Esophagus muscularis mucosa (tissue), 4 donors: ENCODE measurements at places on chromosomes 5 and 9. TPM values are rescaled to one million over a fixed set of nuclear protein-coding genes. Genes with fewer than 3 reads are reported as not detected.

Gene LIFR
- total RNA-seq: 85.0 TPM

Gene IFNA13
- total RNA-seq: not detected

Gene NSD1
- total RNA-seq: 47.9 TPM

Gene SLC36A2
- total RNA-seq: not detected

Gene GLDC
- not detected for total RNA-seq

Gene GOLM1
- 8.6 TPM for total RNA-seq

Gene FLT4
- 12.9 TPM for total RNA-seq

Gene GPR151
- total RNA-seq: not detected

Gene IGIP
- total RNA-seq: 28.2 TPM

Gene ICE1
- total RNA-seq: 31.6 TPM

Gene EGFL7
- total RNA-seq: 134 TPM

Gene PCDHGB7
- total RNA-seq: 14.2 TPM

Gene HRCT1
- total RNA-seq: 27.0 TPM

DNA sequence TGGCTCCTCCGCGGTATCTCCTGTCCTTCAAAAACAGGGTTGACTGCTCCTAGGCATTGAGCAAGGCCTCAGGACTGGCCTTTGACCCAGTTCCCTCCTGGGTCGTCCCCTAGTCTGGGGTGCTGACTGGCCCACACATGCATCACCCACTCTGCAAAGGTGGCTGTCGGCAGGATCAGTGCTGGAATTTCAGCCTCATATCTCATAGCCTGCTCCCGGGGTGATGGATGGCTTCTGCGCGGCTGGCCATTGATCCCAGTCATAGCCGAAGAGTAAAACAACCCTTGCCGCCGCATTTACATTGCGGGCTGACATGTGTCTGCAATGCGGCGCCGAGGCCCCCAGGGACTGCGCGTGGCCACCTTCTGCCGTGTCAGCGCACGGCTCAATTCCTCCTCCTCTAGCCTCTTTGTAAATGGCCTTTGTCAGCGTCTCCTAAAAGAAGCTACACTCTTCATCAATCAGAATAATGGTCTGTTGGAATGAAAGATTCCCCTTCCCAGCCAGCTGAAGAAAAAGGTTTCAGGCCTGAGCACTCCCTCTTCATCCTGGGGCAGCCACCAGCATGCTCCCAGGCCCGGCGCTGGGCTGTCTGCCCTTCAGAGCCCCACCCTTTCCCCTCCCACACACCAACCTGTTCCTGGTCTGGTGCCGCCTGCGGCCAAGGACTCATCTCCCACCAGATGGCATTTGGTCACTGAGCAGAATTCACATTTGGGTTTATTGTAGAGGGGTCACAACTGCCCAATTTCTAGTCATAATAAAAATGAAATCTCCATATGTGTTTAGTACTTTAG, 159.0 kb downstream of the PJA2 start:
- DNase-seq: peak; percentile 72

- DNase-seq: peak; percentile 47
Measured at GRCh38 chr5:154287136-154287535, 96.6 kb downstream of the GALNT10 start.

- no peak for DNase-seq
Measured at GRCh38 chr9:83665580-83666200, 42.1 kb downstream of the UBQLN1 start.

DNA sequence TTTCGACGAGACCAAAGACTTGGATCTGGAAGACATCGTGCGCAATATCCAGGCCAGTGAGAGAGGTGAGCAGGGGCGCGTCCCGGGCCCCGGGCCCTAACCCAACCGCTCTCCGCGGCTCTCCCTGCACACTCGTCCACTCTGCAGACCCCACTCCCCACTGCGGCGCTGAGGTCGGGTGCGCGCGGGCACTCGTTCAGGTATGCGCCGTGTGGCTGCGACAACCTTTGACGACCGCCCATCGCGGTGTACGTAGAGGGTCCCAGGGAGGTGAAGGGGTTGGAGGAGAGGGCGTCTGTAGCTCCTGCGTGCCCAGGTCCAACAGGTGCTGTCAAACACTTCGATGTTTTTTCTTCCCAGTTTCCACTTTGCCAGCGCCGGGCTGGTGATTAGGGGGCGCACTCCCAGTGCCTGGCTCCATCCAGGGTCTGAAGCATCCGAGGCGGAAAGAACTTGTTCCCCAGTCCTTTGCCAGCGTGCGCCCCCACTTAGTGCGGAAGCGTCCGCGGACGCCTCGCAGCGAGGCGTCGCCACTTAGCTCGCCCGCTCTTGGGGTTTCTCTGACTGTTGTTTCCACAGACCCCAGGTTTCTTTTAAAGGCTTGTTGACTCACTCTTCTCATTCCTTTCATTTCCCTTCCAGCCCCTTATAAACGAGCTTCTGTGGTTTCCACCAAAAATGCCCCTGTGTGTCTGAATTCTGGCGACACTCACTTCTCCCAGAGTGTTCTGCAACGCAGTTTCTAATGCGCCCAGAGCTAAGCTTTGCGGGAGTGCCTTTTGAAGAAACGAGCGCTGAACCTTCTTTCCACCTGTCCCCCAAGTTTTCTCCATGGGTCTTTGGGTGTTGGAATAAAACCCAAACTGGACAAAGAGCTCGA, 1.6 kb downstream of the NPR3 start:
- no peak for DNase-seq

DNA sequence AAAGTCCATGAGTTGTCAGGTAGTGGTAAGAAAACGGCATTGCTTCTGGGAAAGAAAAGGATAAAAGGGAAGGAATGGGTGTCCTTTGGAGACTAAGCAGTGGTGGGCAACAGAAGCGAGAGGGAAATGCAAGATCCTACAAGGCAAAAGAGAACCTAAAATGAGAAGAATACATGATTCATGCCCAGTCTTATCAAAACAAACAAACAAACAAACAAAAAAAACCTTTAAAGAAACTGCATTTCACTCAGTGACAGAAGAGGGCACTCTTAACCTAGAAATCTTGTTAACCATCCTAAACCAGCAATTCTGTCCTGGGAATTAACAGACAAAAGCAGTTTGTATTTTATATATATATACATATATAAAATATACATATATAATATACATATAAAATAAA, 88.5 kb downstream of the SUSD1 start:
- DNase-seq: no peak

DNA sequence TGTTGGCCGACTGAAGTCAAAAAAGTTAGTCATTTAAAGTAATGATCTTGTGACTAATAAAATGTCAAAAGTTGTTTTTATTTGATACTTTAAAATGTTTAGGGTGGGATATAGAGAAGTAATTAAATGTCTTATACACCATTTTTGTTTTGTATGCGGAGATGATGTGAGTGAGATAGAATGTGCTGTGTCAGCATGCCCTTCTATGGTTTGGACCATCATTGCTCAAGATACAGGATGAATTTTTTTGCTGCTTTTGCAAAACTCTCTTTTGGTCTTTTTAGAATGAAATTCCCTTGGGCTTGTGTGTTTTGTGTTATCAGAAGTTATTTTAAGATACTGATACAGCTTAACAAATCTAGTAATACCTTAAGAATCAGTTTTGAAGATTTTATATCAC, 12.5 kb downstream of the SRFBP1 start:
- no peak for DNase-seq

GRCh38 chr5:77463905-77464304, 28.2 kb downstream of the WDR41 start:
- DNase-seq: no peak

DNA sequence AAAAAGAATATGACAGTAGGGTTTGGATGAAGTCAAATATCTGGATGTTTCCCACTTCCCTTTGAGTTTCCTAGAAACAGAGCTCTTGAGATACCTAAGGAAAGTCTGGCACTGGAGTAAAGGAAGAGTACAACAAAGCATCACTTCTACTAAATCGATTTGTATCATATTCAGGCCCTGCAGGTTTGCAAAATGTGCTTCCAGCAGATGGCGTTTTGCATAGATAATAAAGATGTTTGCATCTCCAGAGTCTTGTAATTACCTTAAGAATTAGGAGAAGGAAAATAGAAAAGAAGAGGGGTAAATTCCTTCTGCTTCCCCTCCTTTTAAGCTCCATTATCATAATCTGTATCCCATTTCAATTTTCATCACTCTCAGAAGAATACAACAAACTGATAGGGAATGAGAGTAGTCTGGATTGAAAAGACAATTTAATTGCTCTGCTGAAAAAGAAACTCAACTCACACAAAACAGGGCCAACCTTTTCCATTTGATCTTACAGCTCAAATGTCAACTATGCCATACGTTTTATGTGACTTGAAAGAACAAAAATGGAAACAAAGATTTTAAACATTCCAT, 380.4 kb downstream of the PTPRD start:
- DNase-seq: no peak

DNA sequence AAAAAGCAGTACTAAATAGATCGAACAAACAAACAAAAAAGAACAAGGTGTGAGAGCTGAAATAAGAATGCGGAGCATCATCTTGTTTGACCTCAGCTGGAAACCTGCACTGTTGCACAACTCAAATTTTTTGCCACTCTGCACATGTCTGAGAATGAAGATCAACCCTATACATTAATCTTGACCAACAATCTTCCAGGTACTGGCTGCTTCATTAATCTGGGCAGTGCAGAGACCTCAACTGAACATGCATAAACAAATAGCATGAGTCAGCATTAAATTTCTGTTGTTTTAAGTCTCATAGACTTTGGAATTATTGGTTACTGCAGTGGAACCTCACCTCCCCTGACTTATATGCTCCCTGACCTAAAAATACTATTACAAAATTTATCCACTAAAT, 114.6 kb upstream of the FTMT start:
- no peak for DNase-seq

GRCh38 chr5:154143211-154143641, 47.3 kb upstream of the GALNT10 start:
- DNase-seq: peak; percentile 75

DNA sequence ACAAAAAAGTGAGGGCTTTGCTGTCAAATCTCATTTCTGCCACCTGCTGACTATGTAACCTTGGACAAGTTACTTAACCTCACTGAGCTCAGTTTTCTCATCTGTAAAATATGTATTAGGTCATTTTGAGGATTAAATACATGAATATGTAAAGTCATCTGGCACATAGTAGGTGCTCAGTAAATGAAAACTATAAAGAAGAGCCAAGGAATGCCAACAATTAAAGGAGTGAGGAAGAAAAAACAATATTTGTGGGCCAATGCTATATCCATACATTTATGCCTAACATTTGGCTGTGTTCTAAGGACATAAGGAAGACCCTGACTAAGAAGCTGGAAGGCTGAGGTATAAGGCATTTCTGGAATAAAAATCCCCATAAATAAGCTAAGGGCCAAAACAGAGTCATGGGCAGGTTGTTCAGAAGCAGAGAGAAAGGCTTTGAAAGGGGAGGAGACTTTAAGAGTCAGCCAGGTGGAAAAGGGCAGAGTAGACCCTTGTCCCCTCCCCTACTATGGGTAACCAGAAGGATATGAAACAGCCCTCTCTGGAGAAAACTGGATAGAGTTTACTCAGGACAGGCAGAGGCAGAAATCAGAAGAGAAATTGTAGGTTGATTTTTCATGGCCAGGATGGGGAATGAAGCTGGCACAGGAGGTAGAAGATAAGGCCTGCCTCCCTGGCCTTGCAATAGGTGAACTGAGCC, 47.6 kb upstream of the SIL1 start:
- DNase-seq: no peak

DNA sequence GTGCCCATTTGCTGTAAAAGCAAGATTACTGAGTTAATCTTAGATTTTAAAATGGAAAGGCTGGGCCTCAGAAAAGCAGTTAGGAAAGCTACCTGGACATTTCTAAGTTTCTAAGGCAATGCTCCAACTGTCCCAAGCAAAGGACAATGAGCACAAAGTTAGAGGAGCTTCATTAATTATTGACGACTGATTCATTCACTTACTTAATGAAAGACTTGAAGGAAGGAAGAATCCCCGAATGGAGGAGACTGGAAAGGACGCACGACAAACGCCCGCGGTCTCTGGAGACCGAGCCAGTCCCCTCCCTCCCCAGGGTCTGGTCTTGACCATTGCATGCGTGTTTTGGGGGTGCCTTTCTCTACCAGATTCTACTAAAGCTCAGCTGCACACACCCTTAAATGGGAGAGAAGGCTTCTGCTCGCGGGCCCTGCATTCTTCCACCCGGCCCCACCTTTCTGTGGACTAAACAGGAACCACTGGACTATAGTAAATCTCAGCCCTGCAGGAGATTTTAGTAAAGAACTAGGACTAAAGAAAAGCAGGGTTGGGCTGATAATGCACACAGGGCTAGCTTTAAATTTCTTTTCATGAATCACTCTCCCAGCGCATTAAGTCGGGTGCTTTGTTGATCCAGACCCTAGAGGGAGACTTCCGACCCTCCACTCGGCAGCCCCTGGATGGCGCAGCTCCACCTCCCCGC, 44.8 kb downstream of the CTSL start:
- no peak for DNase-seq
